ENCODE measurements at places on chromosomes 5 and 9.

- DNase-seq, result no peak
Observed at GRCh38 chr5:154242442-154242841, 51.9 kb downstream of the GALNT10 start.

DNA sequence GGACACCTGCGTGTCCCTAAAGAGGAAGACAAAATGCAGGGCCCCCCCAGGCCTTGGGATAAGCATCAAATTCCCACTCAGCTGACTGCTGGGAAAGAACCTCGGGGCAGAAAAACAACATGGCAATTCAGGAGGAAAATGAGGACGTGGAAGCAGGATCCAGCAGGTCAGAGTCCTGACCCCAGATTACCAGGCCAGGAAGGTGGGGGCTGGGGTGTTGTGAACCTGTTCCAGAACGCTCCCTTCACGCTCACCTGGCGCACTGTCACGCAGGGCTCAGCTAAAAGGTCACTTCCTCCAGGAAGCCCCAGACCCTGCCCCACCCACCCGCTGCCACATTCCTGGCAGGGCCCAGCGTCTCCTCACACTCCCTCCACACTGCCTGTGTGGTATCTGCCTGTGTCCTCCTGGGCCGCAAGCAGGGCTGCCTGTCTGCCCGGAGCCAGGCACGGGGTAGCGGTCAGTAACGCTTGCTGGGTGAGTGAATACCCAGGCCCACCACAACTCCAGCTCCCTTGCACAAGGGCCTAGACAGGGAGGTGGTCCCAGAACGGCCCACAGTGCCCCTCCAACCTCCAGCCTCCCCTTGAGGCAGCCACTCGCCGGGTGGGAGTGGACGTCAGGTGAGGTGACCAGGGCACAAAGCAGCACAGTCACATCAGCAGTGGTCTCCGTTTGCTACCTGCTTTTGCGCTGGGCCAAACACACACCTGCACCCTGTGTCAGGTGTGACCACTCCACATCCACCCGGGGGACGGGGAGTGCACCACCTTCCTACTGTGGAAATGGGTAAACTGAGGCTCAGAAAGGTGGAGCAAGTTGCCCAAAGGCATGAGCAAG lies 18.1 kb downstream of the VAV2 start:
- no peak for DNase-seq

GRCh38 chr9:88574953-88575352 lies 40.0 kb downstream of the NXNL2 start:
- DNase-seq, result no peak

DNA sequence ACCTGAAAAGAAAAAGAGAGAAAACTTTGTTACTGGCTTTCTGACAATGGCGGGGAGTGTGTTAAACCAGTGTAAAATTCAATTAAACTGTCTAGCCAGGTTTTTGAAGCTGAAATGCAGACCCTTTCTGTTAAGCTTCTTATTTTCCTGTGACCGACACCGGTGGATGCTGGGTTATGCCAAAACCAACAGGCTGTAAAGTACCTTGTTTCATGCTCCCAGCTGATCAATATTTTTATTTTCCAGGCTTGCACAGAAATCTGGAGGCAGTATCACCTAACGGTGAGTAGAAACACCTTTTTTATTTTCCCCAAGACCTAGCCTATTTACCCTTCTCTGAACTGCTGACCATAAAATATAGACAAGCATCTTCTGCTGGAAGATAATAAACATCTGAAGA lies 94.9 kb upstream of the GRHPR start:
- no peak for DNase-seq

- no peak for DNase-seq
Observed at GRCh38 chr9:96604004-96604319, 15.7 kb downstream of the CDC14B start.

DNA sequence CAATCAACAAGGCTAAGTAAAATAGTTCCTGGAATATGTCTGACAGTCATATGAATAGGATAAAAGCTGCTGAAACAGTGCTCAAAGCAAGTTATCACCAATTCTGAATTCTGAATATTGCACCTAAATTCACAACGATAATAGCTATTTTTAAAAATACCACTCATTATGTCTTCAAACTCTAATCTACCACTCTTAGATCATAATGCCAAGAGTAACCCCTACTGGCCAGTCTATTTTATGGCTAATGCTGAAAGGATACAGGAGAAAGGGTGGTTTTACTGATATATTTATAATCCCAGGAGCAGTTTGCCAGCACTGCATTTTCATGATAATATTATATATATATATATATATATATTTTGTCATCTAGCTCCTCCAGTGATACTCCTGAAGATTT lies 232.8 kb downstream of the PDE4D start:
- no peak for DNase-seq

DNA sequence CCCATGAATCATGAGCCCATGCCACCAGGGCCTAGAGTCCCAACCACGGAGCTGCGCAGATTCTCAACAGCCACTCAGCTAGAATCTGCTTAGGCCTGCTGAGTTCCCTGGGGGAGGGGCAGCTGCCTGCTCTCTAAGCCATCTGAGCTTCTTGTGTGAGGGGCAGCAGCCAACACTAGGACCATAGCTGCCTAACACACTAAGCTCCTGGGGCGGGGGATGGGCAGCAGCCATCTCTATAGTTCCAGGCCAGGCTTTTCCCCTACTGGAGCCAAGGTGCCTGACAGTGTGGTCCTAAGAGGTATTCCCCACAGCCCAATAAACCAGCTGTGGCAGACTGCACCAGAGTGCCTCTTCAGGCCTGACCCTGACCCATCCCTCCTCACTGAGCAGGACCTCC lies 255.9 kb upstream of the ACO1 start:
- DNase-seq, result no peak

GRCh38 chr5:163766936-163767670 lies 261.7 kb downstream of the MAT2B start:
- no peak for DNase-seq

- no peak for DNase-seq
Observed at GRCh38 chr5:89351975-89352374, 469.0 kb upstream of the MEF2C start.

DNA sequence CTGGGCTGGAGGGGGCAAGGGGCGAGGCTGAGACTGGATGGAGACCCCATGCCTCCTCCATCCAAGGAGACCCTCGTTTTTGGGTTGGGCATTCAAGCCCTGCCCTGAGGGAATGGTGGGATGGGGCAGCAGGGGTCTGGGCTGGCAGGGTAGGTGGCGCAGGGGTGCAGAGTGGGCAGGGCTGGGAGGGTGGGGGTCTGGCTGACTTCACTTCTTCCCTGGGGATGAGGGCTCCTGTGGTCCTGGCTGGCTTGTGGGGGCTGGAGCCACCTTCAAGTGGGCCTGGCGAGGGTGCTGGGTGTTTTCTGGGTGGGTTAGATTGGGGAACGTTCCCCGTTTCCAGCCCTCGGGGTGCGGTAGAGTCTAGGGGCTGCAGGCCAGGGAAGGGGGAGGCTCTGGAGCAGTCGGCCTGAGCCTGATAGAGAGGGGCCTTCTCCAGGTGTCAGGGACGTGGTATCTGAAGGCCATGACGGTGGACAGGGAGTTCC lies 412 bp downstream of the LCN1 start:
- no peak for DNase-seq

DNA sequence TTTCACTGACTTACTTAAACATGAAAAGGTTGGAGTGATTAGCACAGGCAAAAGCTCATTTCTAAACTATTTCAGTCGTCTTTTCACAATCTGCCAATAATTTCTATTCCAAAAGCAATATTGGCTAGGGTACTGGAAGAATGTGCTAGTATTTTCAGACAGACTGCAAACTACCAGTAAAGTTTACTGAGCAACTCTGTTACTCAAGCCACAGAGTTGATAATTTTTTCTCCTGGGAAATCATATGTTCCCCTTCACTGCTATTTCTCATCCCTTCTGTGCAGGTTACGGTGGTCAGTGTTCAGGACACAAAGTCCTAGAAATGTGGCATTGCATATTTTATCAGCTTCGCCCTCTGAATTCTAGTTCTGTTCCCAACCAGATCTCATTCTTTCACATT lies 343.3 kb upstream of the TNC start:
- DNase-seq, result no peak

GRCh38 chr9:136055715-136056545 lies 39.2 kb downstream of the NACC2 start:
- no peak for DNase-seq

DNA sequence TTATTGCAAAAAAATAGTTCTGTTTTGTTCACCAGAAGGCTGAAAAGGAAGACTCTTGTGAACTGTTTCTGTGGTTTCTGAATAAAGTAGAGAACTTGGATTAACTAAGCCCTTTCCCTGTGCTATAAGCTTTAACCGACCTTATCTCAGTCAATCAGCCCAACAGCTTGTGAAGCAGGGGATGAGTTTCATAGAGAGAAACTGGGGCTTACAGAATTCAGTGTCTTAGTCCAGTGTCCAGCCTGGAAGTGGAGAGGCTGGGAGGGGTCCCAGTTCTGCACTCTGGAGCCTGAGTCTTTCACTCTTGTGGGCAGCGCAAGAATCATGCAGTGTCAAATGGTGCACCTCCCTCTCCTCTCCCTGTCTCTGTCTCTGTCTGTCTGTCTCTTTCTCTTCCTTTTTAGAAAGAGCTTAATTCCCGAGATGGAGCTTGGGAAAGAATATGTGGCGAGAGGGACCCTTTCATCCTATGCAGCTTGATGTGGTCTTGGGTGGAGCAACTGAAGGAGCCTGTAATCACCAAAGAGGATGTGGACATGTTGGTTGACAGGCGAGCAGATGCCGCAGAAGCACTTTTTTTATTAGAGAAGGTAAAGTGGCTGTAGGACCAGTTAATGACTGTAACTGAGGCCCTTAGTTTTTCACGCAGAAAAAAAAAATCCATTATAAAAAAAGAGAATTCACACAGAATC lies 17.0 kb downstream of the PTPDC1 start:
- DNase-seq, result no peak

DNA sequence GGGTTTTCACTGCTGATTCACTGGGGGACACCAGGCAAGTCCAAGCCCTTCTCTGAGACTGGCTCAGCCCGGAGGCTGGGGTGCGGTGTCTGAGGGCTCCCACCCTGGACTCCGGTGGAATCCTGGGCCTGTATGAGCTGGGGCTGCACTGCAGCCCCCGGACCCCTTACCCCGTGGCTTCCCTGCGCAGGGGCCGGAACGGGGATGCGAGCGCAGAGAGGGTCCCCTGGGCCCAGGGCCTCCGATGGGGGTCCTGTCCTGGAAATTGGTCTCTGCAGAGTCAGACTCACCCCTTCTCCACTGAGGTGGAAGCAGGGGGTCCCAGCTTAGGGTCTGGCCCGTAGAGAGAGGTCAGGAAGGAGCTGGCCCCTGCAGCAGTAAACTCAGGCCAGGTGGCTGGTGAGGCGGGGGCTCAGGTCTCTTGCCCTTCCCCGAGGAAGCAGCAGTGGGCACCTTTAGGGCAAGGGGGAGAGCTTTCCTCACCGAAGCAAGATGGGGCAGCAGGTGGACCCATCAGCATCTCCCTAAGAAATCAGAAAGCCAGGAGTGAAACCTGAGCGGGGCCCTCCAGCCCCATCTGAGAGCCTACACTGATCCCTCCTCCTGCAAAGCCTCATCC lies 1.6 kb upstream of the VAV2 start:
- DNase-seq, result no peak

GRCh38 chr9:137804908-137805630 lies 72.5 kb upstream of the CACNA1B start:
- DNase-seq, result no peak

DNA sequence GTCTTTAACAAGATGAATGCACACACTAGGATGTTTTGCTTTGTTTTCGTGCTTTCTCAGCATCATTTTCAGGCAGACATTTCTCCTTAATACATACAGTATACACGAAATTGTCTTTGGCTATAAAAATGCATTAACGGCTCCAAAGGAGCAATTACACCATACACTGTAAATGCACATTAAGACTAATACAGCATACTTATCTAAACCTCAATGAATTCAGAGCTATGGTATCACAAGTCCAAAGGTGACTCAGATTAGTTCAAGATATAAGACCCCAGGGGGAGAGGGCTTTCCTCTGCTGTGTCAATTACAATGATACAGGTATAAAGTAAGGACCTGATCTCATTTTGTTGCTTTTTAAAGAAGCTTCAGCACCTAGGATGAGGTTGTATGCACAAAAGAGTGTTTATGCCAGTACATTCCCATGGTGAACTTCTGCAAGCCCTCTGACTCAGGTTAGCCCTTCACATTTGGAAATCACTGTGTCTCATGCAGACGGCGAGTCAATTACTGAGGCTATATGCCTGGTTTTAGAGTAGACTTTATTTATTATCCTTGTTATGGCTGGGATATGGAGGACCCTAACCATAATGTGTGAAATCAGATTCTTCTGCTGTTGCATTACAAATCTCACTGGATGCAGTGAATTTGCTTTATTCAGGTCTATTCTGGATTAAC lies 233.3 kb downstream of the ZNF608 start:
- no peak for DNase-seq

GRCh38 chr5:173885475-173886010 lies 2.6 kb upstream of the CPEB4 start:
- no peak for DNase-seq

GRCh38 chr5:66415208-66415607 lies 181.0 kb upstream of the MAST4 start:
- no peak for DNase-seq

GRCh38 chr9:38442473-38443096 lies 18.3 kb upstream of the IGFBPL1 start:
- no peak for DNase-seq

GRCh38 chr9:130607640-130608420 lies 28.5 kb downstream of the FUBP3 start:
- no peak for DNase-seq

DNA sequence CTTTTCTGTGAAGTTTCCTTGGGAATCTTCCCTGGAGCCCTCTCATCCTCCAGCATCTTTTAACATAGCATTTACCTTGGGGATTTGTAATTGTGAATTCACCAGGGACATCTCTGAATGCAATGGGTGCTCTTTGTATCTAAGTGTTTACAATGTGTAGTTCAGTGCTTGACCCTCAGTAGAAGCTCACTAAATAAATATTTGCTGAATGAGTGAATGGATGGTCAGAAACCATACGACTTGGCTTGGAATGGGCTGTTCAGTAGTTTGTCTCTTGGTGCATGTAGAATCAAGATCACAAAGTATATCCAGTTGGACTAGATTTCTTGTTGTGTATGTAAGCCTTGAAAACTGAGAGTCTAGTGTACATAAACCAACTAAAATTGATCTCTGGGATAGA lies 81.8 kb upstream of the MEF2C start:
- no peak for DNase-seq

DNA sequence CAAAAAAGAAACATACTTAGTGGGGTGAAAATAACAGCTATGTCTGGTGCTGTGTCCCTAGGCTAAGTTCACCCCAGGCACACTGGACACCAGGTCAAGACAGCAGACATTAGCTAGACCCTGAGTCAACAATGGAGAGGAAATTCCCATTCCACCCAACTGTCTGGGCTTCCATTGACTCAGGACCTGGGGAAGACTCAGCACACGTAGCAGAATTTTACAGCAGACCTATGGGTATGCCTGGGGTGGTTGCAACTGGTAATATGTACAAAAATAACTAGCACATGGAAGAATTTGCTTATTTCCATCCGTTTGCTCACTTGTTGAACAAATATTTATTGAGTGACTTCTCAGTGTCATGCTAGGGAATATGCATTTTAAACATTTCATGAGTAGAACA lies 117.0 kb downstream of the GAS1 start:
- no peak for DNase-seq

DNA sequence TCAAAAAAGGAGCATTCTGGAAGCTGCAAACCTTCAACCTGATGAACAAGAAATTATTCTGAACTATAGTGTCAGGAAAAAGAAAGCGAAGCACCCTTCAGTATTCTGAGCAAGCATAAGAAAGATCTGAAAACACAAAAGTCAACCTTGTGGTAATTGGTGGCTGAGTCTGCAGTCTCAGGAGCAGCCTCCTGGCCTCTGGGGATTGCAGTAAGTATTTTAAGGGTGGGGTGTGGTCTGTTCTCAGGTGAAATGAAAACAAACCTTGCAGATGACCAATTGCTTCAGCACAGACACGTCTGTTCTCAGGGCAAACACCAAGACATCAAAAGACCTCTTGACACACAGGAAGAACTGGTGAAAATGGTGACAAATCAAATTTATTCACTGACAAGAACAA lies 147.8 kb upstream of the RAPGEF1 start:
- no peak for DNase-seq
